ENCODE measurements at places on chromosomes 16 and 17.

- DNase-seq, result no peak
Measured at GRCh38 chr17:79070266-79070880, 4.3 kb upstream of the ENGASE start.

- peak; percentile 29 for DNase-seq
Measured at GRCh38 chr17:48544349-48545021, 424 bp downstream of the HOXB2 start.

- no peak for DNase-seq
Measured at GRCh38 chr16:50253514-50253910, 12.8 kb upstream of the ADCY7 start.

- DNase-seq, result no peak
Measured at GRCh38 chr16:51133688-51134087, 17.4 kb downstream of the SALL1 start.

GRCh38 chr17:45050481-45051059, 862 bp downstream of the DCAKD start:
- DNase-seq, result peak; percentile 9

DNA sequence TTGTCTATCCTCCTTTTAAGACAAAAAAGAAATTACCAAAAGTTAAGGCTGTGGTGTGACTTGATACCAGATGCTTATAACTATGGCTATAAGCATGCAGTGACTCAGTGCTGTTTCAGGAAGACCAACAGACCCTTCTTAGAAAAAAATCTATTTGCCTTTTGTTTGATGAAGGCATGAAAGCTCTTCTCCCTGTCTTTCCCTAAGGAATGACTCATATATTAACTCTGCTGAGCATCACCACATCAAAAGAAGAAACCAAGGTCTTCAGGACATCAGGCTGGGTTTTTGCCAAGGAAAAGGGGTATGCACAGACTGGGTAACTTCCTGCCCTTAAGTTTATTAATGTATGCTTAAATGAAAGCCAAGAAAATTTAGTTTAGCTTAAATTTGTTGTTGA, 47.1 kb downstream of the VMP1 start:
- no peak for DNase-seq

DNA sequence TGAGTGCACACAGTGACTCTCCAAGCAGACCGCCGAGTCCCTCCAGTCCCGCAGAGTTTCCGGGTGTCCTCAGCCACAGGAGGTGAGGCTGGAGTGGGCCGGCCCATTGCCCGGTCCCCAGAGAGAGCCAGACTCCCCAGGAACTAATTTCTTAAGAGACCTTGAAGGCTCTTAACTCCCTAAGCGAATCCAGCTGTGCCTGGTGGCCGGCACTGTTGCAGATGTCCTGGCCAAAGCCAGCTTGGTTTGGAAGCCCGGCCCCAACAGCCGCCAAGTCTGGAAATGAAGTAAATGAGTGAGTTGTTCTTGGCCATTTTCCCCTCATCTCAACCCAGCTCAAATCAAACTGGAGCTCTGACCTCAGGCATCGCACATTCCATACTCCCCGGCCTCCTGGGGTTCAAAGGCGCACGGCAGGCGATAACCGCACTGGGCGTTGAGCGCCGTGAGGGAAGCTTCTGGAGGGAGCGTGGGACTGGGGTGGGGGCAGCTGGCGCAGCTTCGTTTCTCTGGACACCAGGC, 42.0 kb downstream of the CMIP start:
- no peak for DNase-seq

GRCh38 chr16:81366316-81366932, 51.7 kb downstream of the GAN start:
- DNase-seq, result no peak

GRCh38 chr17:43308999-43309398, 75.2 kb upstream of the RNU2-1 start:
- no peak for DNase-seq

GRCh38 chr17:31156326-31156725, 61.5 kb downstream of the NF1 start:
- DNase-seq, result no peak

DNA sequence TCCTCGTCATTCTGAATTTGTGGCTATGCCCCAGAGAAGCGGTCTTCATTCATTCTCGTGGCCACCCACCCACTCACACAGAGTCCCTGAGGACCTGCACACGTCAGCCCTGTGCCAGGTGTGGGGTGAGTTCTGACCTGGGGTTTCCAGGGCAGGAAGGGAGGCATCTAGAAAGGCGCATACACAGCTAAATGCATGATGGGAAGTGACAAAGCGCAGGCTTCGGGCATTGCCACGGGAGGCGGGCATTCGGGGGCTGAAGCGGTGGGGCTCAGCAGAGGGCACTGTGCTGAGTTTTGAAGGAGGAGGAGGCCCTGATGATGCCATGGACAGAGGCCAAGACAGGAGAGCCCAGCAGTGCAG, 10.9 kb downstream of the UBALD2 start:
- DNase-seq, result no peak

DNA sequence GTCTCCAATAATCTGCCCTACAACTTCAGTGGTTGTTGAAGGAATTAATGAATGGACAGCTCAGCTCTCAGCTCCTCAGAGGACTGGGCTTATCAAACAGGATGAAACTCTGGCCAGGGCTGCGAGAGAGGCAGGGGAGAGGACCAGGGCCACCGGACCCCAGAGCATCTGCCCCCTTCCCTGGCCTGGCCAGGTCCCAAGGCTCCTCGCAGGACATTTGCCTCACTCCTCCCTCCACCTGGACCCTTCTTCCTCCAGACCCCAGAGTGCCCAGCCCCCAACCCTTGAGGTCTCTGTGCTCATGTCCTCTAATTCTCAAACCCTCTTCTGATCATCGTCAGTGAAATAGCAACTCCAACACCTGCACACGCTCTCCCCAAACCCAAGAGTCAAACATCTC, 3.7 kb downstream of the CD300C start:
- no peak for DNase-seq

DNA sequence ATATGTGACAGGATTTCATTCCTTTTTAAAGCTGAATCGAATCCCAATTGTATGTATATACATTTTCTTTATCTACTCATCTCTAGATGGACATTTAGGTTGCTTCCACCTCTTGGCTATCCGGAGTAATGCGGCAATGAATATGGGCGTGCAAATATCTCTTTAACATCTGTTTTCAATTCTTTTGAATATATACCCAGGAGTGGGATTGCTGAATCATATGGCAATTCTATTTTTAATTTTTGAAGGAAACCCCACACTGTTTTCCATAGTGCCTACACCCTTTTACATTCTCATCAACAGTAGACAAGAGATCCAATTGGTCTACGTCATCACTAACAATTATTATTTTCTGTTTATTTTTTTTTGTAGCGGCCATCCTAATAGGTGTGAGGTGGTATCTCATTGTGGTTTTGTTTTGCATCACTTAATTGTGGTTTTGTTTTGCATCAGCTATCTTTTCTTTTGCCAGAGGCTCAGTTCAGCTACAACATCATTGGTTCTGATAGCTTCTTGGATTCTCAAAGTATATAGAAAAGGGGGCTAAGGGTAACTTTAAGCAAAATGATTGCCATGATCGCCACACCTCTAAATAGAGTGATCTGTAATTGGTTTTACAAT, 25.6 kb upstream of the MAP2K6 start:
- DNase-seq, result no peak

DNA sequence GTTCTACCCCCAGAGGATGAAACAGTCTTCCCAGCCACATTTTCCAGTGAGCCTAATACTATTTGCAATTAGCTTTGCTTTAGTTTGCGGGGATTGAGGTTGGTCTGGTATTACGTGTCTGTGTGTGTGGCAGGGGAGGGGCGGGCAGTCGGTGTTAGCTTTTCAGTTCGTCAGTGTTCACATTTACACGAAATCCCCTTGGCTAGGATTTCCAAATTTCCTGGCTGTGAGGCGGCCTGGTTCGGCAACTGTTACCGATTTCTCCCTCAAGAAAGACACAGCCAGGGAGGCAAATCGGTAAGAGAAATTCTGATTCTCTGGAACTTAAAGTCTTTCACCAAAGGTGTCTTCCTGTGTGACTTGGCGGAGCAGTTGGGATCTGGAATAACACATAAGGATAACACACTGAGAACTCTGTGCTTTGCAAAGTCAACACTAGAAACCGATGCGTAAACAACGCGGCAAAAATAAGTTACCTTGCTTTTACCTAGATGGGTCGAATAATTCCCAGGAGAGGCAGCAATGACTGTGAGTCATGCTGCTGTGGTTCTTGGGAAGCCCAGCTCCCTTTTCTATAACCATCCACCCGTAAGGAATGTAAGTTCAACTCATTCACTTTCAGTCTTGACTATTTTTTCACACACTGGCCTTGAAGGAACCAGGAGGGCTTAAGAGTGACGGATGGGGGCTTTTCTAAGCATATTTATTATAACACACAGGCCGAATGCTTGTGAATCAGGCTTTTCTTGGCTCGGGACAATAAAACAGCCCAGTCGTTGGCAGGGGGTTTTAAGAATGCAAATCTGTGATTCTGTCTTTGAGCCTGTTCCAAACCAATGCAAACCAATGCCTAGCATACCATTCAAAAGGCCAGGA, 24.2 kb downstream of the GPRC5B start:
- no peak for DNase-seq

DNA sequence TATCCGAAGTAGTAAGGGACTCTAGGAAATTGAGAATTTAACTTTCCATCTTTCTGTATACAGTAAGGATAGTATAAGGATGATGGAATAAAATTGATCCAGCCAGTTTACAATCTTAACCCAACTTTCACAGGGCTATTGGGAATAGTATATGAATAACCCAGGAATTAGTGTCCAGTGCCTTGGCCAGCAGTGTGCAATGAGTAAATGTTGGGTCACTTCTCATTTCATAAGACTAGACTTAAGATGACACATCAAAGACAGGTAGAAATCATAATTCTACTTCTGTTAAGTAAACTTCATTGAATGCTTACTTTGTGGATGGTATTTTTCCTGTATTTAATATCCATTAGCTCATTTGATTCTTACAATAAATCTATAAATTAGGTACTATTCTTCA, 949.6 kb upstream of the GOT2 start:
- DNase-seq, result no peak

DNA sequence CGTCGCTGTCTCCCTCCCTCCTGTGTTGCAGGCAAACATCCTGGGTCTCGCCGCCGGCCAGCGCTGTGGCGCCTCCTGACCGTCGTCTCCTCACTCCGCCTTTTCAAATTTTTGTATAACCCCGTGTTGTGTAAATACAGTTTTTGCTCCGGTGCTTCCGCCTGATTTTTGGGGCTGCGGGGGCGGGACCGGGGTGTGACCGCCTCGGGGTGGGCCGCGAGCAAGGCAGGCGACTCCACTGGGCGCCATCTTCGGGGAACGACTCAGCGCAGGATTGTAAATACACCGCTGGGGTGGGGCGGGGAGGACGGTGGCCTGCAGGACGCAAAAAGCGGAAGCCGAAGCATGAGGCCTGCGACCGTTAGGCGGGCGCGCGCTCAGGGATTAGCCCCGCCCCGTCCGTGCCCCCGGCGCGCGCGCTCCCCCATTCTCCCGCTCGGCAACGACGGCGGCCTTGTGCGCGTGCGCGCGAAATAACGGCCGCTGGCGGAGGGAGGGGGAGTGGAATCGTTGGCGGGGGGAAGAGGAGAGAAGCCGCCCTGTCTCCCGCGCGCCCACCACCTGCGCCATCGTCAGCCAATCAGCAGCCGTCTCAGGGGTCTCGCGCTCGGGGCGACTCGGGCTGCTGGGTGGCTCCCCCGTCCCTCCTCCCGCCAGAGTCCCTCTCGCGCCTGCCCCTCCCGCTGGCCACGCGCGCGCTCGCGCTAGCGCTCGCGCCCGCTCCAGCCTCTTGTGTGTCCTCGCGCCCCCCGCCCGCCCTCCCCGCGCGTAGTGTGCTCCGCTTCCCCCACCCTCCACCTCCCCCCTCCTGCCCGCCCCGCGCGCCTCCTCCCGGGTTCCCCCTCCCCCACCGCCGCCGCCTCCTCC, 864 bp upstream of the MAZ start:
- DNase-seq, result peak; percentile 98
